Ecto neural progenitor cell (in vitro differentiated cells): ENCODE measurements at places on chromosomes 5 and 9.

- DNase-seq, result no peak
Measured at GRCh38 chr5:30605693-30606268, 587.7 kb upstream of the CDH6 start.

DNA sequence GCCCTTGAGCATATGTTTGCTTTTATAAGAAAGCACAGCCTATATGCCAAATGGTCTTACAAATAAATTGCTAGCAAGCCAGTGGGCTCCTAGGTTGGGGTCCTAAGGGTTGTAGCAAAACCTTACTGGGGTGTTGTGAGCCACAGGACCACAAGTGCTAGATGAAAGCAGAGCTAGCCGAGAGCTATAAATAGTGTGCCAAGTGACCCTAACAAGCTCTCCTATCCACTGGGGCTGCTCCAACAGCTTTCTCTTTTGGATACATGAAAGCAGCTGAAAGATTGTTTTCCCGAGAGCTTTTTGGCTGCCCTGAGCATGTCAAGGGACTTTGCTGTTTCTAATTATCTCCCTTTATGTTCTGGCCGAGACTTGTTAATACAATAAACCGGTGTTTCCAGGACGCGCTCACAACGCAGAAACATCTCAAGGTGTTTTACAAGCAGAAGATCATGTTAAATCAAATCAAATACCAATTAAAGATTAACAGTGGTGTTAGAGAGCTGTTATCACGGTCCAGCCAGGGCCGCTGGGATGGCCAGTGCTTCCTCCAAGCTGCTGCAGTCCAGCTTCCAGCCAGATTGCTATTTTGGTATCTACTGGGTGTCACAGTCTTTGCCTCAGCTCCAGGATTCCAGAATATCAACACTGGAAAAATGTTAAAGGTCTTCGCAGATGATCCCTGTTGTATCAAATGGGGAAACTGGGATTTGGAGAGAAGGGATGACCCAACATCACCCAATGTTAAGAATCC is 351.0 kb downstream of the ASTN2 start:
- no peak for DNase-seq

DNA sequence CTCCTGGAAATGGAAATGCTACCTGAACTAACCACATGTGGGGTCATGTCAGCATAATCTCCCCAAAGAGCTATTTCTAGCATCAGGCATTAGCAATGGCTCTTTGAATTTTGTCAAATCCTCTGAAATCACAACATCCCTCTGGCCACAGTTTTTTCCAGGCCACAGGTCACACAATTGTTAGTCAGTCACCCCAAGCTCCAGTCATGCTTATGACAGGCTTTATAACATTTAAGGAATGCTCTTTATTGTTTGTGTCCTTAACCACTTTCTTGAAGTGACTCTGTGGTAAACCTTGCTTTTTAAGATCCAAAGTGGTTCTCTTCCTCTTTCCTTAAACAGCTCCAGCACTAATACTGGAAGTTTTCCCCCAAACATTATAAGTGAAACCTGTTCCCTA is 169.2 kb upstream of the HMHB1 start:
- DNase-seq, result no peak

DNA sequence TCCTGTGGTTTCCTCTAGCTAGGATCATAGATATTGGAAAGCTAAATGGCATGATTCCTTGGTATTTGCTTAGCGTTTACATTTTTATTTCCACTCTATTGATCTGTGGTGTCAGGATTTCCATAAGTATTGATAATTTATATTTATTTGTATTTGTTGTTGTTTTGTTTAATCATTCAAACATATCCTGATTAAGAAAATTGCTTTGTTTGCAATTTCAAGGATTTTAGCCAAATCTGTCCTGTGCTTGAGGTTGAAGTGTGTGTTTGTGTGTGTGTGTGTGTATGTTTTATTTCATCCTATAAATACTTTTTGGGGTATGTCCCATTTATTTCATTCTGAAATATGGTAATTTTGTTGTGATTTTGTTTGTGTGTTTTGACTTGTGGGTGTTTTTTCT is 1884.1 kb upstream of the CDH6 start:
- DNase-seq, result no peak

DNA sequence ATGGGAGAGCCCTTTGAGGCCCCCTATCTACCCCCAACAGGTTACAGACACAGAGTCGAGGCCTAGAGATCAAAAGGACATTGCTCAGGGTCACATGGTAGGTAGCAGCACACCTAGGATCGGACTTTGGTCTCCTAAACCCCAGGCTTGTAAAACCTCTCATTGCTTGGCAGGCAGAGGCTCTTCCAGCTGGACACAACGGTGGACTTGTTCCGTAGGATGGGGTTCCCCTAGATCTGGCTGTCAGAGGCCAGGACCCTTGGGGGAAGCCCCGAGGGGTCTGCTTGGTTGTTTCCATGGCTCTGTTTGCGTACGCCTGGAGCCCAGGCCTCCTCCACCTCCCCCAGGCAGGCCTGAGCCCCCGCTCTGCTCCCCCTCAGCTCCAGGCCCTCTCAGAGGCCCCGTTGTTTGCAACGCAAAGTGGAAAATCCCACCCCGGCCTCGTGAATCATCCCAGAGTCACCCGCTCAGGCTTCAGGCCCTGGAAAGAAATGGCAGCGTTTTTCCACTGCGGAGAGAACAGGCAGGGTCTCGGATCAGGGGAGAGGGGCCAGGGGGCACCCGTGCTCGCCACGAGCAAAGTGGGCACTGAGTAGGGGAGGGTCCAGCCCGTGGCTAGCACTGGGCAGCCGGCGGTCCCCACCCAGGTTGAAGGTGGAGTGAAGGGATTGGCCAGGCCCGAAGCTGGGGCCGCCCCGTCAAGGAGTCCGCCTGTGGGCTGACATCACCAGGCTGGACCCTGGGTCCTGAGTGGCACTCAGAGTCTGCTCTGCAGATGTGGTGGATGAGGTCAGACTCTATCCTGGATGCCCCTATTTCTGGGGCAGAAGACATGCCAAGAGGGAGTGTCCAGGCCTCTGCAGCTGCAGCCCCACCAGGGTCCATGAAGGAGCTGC is 19.8 kb downstream of the COL27A1 start:
- DNase-seq, result no peak

GRCh38 chr5:52743529-52743928 is 44.2 kb upstream of the ITGA1 start:
- no peak for DNase-seq

DNA sequence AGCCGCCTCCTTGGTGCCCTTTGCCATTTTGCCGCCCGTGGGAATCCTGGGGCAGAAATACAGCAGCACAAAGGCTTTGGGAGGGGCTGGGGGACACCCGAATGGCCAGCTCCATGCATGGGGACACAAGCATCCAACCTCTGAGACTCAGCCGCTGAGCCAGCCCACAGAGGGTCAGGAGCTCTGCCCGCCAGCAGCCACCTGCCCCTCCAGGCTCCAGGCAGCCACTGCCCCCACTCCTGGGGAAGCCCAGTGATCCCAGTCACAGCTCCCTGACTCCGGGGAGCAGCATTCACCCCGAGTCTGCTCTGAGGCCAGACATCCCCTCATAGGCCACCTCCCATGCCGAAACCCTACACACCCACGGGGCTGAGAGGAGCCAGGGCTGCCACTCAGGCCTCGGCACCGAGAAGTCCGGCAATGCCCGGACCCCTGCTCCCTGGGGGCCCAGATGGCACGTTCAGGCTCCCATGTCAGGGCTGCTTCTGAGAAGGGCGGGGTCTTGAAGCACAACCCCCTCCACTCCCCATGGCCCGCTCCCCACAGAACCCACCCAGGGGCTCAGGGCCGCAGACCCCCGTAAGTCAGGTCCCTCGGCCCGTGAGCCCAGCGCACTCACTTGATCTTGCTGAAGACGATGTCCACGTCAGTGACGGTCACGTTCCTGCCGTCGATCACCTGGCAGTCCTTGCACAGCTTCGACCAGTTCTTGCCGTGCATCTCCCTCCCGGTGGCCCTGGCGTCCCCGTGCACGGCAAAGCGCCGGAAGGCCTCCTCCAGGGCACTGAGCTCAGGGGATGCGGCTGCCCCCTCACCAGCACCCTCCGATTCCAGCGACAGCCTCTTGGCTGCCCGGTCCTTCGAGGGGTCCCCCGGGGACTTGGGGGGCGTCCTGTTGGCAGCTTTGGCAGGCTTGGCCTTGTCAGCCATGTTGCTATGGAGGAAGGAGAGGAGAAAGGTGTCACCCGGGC is 15.7 kb downstream of the TPPP start:
- DNase-seq, result peak; percentile 43

- DNase-seq, result no peak
Measured at GRCh38 chr5:56507351-56507930, 274.3 kb upstream of the ANKRD55 start.

DNA sequence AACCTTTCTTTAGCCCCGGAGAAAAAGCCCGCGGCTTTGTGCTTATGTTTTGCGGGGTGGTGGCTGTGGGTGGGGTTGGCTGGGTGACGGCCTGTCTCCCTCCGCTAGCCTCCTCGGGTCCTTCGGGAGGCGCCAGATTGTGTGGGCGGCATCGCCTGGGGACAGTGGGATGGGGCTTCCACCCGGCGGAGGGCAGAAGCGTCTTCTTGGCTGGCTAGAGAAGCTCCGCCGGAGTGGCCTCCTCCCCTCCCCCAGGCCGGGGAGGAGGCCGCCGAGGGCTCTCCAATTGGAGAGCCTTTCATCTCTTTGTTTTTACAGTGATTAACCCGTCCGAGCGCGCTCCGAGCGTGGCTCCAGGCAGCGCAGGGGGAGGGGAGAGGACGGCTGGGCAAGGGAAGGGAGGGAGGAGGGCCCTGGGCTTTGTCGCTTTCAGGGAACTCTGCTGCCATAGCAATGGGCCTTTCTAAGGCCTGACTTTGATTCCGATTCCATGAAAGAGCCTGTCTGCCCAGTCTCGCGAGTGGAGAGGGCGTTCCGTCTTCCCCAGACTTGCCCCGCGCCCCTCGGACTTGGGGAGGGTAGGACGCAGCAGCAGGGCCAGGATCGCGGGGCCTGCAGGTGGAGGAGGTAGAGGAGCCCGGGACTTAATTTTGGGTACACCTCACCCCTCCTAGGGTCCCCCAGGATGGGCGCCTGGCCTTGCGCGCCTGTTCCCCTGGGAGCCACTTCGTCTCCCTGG is 36.7 kb upstream of the TIFAB start:
- peak; percentile 92 for DNase-seq

DNA sequence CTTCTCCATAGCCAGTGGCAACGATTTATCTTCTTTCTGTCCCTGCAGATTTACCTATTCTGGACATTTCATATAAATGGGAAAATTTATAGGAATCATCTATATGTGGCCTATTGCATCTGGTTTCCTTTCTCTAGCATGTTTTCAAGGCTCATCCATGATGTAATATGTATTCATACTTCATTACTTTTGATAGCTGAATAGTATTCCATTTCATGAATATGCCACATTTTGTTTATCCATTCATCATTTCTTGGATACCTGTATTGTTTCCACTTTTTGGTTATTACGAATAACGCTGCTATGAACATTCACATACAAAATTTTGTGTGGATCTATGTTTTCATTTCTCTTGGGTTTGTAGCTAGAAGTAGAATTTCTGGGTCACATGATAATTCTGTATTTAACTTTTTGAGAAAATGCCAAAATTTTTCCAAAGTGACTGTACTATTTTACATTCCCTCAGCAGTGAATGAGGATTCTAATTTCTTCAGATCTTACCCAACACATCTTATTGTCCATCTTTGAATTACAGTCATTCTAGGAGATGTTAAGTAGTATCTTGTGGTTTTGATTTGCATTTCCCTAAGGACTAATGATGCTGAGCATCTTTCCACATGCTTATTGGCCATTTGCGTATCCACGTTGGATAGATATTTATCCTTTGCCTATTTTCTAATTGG is 3.6 kb downstream of the IARS1 start:
- no peak for DNase-seq

DNA sequence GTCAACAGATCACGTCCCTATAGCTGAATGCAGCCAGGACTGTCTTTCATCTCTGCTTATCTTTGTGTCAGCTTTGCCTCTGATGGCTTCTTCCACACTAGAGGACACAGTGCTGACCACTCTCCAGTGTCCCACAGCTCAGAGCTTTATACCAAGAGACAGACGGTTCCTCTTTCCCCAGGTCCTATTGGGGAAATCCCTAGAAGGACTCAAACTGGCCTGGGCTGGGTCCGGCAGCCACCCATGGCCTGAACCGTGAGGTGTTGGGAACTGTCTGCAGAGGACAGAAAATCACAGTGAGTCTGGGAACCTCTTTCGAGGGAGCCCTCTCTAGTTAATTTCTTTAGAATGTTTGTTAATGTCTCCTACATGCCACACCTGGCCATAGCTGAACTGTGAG is 68.3 kb upstream of the SHB start:
- no peak for DNase-seq

DNA sequence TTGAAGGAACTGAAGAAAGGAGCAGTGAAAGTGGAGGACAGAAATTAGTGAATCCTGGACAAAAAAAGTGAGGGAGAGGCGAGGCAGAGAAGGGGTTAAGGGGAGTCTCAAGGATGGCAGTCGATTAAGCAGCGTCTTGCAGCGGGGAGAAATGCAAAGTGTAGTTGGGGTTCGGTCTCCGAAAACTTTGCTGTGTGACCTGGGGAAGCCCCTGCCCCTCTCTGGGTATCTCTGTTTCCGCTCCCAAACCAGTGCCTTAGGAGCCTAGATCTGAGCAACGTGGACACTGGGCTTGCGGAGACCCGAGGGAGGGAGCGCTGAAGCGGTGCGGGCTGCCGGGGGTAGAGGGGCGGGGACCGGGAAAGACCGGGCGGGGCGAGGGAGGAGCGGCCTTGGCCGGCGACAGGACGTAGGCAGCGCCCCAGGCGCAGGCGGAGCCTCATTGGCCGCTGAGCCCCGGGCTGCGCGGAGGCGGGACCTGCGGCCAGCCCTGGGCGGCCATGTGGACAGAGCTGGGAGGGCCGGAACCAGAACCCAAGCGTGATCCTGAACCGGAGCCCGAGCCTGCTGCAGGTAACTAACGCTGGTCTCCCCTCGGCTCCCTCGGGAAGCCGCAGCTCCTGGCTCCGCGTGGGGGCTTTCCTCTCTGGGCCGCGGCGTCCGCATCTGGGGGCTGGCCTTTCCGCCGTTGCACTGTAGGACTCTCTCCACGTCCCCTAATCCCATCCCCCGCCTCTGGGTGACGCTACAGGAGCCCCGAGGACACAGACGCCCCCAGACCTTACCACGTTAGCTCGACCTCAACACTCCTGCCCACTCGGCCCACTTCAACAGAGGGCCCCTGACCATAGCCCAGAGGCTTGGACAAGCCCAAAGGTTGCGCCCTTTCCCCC is at the start of gene ALDH1B1:
TSS of gene ALDH1B1 (plus strand) at position 468 of the 893 bp plus-strand sequence. CDS start 3,047 bp downstream, outside the sequence.
- DNase-seq, result peak; percentile 92

DNA sequence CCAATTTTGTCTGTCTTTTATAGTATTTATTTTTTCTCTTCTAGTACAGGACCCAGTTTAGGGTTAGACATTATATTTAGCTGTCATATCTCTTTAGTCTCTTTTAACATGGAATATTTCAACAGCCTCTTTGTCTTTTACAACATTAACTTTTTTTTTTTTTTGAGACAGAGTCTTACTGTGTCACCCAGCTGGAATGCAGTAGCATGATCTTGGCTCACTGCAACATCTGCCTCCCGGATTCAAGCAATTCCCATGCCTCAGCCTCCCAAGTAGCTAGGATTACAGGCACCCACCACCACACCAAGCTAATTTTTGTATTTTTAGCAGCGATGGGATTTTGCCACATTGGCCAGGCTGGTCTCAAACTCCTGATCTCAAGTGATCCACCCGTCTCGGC is 90.1 kb downstream of the ADAMTS6 start:
- DNase-seq, result no peak
